ENCODE measurements at places on chromosomes 2 and 18.

DNA sequence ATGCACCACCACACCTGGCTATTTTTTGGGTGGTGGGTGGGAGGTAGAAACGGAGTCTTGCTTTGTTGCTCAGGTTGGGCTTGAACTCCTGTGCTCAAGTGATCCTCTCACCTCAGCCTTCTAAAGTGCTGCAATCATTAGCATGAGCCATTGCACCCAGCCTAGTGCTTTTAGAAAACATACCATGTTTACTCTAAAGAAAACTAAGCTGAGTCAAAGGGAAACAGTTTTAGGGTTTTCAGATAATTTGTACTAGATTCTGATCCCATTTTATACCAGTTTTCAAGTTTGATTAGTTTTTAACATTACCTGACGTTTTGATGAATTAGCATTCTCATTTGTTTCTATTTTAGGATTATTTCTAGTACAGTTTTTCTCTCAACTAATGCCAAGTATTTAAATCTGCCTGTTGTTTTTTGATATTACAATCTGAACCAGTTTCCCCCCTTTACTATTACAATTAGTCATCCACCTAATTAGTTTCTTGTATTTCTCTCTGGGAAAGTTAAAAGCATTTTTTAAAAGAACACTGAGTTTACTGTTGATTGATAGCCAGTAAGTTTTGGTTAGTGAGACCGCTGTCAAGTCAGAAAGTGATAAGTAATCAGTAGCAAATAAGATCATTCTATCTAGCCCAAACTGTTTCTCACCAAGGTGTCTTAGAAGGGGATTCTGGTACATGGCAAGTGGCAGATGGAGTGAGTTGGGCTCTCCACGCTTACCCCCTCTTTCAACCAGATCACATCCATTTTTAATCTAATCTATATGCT, 24.2 kb upstream of the TBR1 start:
- no peak for DNase-seq

GRCh38 chr18:48545757-48546321, 7.0 kb downstream of the CTIF start:
- no peak for DNase-seq

- no peak for DNase-seq
Observed at GRCh38 chr2:230097841-230098240, 29.1 kb upstream of the SLC16A14 start.

DNA sequence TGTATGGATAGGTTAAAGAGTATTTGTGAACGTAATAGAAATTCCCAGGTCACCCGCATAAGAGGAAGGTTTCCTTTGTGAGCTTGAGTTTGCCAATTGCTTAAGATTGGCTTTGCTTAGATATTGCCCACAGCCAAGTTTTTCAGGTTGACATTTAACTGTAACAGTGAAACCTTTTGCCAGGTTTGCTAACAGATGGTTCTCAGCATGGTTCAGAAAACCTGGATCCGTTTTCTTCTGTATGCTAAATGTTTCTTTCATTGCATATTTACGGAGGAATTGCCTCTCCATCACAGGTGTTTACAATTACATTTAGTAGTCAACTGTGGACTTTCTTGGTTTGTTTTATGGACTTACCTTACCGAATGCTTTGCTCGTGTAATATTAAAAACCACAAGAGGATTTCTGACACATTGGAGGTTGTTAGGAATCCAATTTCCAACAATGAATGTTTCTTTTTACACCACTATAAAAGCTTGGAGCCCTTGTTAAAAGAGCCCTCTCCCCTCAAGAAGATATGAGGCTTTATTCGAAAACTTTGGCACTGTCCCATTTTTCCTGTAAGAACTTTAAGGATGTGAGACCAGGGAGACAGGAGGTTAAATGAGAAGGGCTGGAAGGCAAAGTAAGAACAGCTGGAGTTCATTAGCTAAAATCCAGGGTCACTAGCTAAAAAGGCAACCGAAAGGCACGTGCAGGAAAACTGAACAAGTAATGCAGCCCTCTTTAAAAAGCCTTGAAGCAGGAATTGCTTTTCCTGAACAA, 7.8 kb downstream of the CDK15 start:
- no peak for DNase-seq

DNA sequence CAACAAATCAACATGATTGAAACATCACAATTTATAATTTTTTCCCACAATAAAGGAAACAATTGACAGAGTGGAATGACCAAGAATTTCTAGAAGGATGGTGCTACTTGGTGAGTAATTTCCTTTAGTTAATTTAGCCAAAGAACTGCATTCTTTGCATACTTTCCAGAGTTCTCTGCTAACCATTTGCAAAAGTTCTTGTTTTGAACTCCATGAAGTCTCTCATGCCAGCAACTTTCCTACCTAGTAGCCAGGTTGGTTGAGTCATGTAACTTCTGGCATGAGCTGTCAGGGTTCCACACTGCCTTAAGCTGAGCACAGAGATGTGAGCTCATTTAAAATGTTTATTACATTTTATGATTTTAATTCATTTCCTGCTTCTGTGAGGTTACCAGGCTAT, 539.6 kb downstream of the PID1 start:
- DNase-seq: no peak

DNA sequence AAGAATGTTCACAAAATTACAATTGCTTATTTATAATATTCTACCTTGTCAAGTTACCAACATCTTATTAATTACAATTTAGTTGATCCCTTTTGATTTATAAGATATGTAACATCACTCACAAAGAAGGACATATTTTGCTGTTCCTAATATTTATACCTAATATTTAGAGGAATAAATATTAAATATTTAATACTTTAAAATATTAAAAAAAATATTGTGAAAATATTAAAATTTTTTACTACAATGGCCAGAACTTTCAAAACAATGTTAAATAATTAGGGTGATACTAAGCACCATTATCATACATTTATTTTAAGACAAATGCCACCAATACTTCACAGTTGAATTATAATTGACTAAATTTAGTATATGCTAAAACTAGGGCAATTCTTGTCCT, 254.7 kb downstream of the DLGAP1 start:
- no peak for DNase-seq

- DNase-seq: no peak
Observed at GRCh38 chr2:60957643-60958042, 59.9 kb upstream of the PEX13 start.

GRCh38 chr2:99803846-99804245, 314.0 kb upstream of the REV1 start:
- no peak for DNase-seq

GRCh38 chr2:233801357-233802131, 23.4 kb downstream of the MROH2A start:
- no peak for DNase-seq

GRCh38 chr2:220512419-220512818, 885.0 kb downstream of the SLC4A3 start:
- no peak for DNase-seq

DNA sequence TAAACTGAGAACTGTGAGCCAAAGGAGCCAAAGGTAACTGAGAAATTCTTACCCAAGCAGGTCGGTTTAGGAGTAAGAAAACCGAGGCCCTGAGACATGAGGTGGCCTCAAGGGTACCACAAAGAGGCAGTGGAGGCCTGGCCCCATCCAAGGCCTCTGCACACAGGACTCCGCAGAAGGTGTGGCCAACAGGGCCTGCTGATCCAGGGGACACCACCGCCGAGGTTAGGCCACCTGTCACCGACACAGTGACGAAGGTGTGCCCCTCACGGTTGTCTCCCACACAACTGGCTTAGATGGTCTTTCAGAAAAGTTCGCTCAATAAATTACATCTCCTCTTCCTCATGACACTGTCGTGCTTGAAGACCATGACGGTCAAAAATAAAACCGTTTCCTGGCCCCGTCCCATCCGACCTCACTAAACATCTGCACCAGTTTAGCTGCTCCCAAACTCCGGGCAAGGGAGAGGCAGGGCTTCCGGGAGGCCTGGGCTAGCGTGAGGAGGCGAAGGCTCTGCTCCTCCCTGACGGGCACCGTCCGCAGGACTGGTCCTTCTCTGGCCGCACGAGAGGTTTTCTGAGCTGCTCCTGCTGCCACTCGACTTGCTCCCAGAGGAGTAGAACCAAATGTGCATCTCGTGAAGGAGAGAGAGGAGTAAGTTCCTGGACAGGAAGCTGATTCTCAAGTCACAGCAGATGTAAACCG, 442.0 kb downstream of the EIPR1 start:
- no peak for DNase-seq

DNA sequence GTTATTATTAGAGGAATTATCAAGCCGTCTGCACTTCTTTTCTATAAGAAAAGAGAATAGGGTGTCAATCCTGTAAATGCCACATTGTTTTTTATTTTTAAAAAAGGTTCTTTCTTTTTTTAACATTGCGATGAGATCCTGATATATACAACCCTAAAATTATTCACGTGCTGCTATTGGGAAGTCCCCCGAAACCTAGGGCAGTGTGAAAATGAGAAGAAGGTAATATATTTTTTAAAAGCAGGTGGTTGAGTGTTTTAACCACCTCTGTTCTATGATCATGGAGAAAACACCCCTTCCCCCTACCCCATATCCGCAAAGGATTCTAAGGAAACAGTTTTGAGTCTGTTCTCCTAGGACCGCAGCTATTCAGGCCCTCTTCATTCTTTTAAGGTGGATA, 94.5 kb upstream of the KLHL14 start:
- no peak for DNase-seq

GRCh38 chr18:63119647-63120046, 199.9 kb downstream of the BCL2 start:
- DNase-seq: no peak

DNA sequence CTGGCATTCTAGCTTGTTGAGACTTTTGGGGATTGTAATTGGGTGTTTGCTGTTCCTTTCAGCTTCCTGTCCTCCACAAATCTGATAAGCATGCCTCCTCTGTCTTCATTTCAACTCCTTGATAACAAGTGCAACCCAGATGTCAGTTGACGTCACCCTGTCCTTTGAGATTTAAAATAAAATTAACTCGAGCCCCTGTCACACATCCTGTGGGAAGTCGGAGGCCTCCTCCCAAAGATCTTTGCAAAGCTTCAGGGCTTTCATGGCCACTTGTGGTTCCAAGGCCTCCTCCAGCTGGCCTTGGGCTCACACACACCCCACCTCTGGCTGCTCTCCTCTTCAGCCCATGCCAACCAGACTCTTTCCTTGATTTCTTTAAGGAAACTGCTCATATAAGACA, 69.9 kb upstream of the ITGA6 start:
- no peak for DNase-seq

DNA sequence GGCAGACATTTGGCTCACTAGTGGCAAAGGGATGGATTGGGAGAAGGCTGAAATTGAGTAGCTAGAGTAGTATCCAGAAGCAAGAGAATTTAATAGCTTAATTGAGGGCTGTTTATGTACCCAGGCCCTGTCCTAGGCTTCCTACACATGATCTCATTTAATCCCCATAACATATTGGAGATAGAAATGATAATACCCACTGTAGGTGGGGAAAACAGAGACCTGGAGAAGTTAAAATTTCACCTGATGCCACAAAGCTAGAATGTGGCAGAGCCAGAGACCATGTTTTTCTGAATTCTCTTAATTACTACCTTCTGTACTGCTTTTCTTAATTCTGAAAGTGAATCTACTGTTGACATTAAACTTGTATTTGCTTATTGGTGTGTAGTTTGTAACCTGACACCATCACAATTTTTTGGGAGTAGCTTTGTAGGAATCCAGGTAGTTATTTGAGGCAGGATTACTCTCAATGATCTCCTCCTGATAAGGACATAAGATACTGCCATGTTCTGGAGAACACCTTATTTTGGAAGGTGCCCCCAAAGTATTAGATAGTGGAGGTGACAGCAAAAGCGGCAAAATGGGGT, 42.2 kb downstream of the RAB10 start:
- no peak for DNase-seq

DNA sequence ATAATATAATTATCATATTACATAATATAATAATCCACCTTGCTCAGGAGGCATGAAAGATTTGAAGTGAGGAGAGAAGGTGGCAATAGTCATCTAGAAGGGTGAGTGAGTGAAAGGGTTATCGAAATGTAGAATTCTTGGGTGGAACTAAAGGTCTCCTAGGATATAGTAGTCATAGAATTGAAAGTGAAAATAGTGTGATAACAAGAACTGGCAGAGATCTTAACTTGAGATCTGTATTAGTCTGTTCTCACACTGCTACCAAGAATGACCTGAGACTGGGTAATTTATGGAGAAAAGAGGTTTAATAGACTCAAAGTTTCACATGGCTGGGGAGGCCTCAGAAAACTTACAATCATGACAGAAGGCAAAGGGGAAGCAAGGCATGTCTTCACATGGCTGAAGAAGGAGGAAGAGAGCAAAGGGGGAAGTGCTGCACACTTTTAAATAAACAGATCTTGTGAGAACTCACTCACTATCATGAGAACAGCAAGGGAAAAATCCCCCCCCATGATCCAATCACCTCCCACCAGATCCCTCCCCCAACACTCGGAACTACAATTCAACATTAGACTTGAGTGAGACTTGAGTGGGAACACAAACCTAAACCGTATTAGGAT, 351.5 kb downstream of the NR4A2 start:
- DNase-seq: no peak

GRCh38 chr2:232058063-232058877, 96.8 kb downstream of the DIS3L2 start:
- DNase-seq: no peak

DNA sequence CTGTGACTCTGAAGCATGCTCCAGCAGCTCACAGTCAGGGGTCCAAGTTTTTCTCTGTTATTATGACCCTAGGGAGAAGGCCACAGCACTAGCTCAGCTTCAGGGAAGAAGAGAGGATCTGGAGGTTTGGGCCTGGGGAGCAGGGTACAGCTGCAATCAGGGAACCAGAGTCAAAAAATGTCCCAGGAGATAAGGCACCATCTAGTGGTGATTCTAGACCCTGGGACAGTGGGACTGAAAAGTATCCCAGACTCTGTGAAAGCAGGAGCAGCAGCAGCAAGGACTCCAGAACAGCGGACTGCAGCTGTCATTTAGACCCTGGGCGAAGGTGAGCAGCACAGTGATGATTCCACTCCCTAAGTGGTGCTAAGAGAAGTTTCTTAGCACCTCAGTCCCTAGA, 278.4 kb upstream of the DDX18 start:
- no peak for DNase-seq

GRCh38 chr2:47327295-47327694, 75.7 kb upstream of the MSH2 start:
- DNase-seq: no peak

GRCh38 chr2:73594251-73594650, 48.0 kb downstream of the NAT8 start:
- no peak for DNase-seq

GRCh38 chr18:24262087-24262486, 123.2 kb downstream of the CABYR start:
- DNase-seq: no peak

GRCh38 chr2:146123714-146124113, 1603.8 kb upstream of the ZEB2 start:
- DNase-seq: no peak

DNA sequence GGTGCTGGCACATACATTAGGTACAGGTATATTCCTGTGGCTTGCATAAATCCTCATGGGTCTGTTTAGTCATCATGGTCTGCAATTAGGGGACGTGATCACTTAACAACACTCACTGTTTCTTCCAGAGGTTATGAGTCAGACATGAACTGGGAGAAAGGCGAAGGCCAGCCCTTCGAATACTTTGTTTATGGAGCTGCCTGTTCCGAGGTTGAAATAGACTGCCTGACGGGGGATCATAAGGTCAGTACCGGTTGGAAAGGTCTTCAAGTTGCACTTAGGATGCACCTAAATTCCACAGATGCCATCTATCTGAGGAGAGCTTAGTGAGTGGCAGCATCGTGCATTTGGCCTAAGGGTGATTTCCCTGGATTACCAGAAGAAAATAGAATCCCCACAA, 76.9 kb downstream of the AOX1 start:
- no peak for DNase-seq
